ENCODE measurements at places on chromosomes 6 and 20. TPM values are rescaled to one million over a fixed set of nuclear protein-coding genes. Genes with fewer than 3 reads are reported as not detected.

DNA sequence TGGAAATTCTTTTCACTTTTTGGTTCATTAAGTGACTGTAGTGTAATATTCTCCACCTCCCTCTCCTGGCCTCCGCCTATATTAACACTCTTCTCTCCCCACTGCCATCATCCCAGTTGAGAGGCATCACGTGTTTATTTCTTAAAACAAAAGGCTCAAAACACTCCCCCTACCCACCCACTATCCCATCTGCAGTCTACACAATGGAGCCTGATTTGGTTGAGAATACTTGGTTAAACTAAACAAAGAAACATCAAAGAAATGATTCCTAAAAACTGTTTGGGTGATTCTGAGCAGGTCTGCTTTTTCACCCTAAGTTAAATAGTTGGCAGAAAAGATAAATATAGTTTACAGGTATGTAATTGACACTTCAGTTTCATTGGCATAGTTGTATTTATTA, 5.9 kb downstream of the TFAP2B start:
- no peaks in the 10 kb centered on the region for H3K36me3 ChIP-seq
- peaks cover 97% of the 10 kb centered on the region for H3K27me3 ChIP-seq
- H3K4me1 ChIP-seq: peaks cover 19% of the 10 kb centered on the region
- no peak for DNase-seq
- no peak overlapping the region for H3K27ac ChIP-seq

GRCh38 chr6:52046456-52046855, 41.0 kb downstream of the PKHD1 start:
- H3K27ac ChIP-seq: no peak overlapping the region
- H3K4me1 ChIP-seq: no peaks in the 10 kb centered on the region
- no peak overlapping the region for H3K4me3 ChIP-seq
- DNase-seq: no peak
- H3K27me3 ChIP-seq: no peaks in the 10 kb centered on the region

GRCh38 chr6:7886132-7886531, 24.5 kb downstream of the TXNDC5 start:
- H3K27ac ChIP-seq: no peak overlapping the region
- peaks cover 62% of the 10 kb centered on the region for H3K36me3 ChIP-seq
- peaks cover 16% of the 10 kb centered on the region for H3K4me1 ChIP-seq
- no peaks in the 10 kb centered on the region for H3K27me3 ChIP-seq

GRCh38 chr6:131216246-131216645, 81.0 kb downstream of the AKAP7 start:
- no peaks in the 10 kb centered on the region for H3K27me3 ChIP-seq
- peaks cover 17% of the 10 kb centered on the region for H3K4me1 ChIP-seq
- peaks cover 5% of the 10 kb centered on the region for H3K36me3 ChIP-seq
- DNase-seq: no peak

- H3K27me3 ChIP-seq: peaks cover 34% of the 10 kb centered on the region
- no peak for DNase-seq
- H3K4me3 ChIP-seq: no peak overlapping the region
- peaks cover 3% of the 10 kb centered on the region for H3K4me1 ChIP-seq
- no peak overlapping the region for H3K27ac ChIP-seq
- H3K36me3 ChIP-seq: no peaks in the 10 kb centered on the region
Observed at GRCh38 chr6:151497905-151498304, 4.1 kb downstream of the CCDC170 start.

DNA sequence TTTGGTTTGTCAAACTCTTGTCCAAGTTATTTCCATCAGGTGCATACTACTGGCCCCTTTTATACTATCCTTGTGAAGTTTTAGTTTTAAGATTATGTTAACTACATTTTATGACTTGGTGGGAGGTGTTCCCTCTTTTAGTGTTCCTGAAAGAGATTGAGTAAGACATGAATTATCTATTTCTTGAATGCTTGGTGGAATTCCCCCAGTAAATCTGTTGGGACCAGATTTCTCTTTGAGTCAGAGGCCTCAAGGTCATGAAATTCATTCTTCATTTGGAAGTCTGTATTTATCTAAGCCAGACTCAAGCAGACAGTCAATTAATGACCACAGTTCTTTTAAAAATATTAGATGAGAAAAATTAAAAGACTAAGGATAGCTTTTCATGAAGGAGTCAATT, 81.3 kb downstream of the MOXD1 start:
- no peak for DNase-seq
- H3K27ac ChIP-seq: no peak overlapping the region
- H3K36me3 ChIP-seq: peaks cover 10% of the 10 kb centered on the region
- no peak overlapping the region for H3K4me3 ChIP-seq
- no peaks in the 10 kb centered on the region for H3K27me3 ChIP-seq

DNA sequence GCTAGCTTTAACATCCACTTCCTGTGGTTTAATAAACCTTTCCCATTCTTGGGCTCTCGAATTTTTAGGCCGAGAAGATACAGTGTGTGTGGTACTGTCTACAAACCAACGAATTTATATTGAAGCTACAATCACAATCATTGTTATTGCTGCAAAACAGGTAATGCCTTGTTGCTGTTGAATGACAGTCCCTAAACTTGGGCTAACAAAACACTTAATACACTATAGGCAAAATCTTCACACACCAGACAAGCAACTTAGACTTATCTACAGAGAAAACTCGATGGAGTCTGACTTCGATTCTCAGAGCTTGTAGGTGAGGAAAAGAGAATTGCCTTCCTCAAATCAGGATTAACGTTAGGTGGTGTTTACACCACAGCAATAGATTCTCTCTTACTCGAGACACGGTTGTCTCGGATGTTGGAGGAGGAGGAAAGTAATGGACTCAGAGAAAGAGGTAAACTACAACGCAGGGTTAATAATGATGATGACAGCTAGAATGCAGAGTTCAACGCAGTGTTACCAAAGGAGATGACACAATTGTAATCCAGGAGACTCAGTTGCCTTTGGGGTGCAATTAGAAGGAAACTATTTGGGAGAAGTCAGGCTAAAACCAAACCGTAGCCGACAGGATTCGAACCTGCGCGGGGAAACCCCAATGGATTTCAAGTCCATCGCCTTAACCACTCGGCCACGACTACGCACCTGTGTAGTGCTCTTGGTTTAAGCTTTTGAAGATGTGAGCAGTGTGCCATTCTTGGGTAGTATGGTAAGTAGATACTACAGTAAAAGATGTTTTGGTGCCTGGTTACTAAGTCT, 32.5 kb upstream of the ZNF184 start:
- peaks cover 4% of the 10 kb centered on the region for H3K4me1 ChIP-seq
- no peak for DNase-seq
- H3K27me3 ChIP-seq: peaks cover 33% of the 10 kb centered on the region
- H3K36me3 ChIP-seq: no peaks in the 10 kb centered on the region

DNA sequence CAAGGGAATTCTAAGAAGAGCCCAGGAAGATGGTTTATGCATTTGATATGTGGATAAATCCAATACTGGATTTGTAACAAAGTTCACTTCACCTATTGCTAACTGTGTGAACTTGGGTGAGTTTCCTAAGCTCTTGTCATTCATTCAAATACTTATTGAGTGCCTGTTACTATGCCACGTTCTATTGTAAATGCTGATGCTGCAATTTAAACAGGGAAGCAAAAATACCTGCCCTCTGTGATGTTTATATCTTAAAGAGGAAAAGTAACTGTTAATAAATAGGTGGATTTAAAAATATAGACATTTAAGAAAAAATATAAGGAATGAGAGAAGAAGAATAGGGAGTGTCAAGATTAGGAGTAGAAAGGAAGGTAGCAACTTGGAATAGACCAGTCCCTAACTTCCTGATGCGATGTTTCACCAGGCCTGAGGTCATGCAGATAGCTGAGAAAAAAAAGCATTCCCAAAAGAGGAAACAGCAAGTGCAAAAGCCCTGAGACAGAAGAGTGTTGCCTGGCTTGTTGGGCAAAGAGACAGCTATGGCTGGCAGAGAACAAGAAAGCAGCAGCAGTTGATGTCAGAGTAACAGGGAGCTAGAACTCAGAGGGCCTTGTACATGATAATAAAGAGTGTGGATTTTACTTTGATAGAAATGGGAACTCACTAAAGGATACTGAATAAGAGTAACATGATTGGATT, 54.3 kb upstream of the TCF21 start:
- H3K4me3 ChIP-seq: no peak overlapping the region
- no peak for DNase-seq
- peaks cover 3% of the 10 kb centered on the region for H3K4me1 ChIP-seq
- H3K27ac ChIP-seq: no peak overlapping the region
- peaks cover 9% of the 10 kb centered on the region for H3K27me3 ChIP-seq

DNA sequence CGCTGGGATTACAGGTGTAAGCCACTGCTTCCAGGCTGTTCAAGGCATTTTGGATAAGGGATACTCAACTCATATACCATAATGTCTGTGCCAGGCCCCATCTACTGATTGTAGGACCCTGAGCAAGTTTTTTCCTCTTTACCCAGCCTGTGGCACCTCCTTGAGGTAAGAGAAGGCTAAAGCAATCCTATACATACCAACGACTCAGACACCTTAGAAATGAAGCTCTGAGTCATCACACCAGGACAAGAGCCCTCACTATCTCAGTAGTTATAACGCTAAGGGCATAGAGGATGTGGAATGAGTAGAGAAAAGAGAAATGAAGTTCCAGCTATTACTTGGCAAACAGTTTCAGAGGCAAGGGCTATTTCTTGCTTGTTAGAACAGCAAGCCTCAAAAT, 16.9 kb downstream of the NDRG3 start:
- no peaks in the 10 kb centered on the region for H3K36me3 ChIP-seq
- H3K4me1 ChIP-seq: peaks cover 2% of the 10 kb centered on the region

DNA sequence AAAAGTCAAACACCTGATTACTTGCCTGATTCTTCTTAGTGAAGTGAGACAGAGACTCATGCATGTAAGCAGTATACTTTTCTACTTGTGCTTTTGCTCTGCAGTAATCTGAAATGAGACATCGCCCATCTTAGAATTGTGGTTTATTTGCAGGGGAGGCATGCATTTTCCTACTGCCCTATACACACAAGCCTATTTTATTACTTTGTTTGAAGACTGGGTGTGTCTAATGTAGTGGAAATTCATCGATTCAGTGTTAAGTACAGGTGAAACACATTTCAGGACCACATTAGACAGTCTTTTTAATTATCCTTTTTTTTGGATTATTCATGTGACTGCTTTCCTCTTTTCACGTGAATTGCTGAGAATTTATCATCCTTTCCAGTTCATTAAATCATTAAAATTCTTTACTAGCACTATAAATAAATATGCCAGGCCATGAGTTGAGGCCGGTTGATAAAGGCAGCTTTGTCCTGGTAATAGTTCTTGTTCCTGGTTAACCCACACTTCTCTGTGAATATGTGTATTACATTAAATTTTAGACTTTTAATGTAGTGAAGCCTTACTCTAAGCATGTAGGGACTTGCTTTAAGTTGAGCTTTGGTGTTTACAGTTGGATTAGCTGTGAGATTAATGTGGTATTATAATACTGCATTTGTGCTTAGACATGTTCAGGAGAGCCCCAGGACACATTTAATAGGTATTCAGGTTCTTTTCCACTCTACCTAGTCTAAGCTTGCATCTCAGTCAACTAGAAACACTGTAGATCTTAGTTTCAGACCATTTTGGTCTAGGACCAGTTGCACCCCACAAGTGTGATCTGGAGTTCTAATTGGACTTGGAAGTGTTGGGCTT, 10.8 kb upstream of the BTBD3 start:
- H3K4me3 ChIP-seq: no peak overlapping the region
- peaks cover 34% of the 10 kb centered on the region for H3K4me1 ChIP-seq
- H3K36me3 ChIP-seq: peaks cover 11% of the 10 kb centered on the region
- no peaks in the 10 kb centered on the region for H3K27me3 ChIP-seq
- DNase-seq: no peak

DNA sequence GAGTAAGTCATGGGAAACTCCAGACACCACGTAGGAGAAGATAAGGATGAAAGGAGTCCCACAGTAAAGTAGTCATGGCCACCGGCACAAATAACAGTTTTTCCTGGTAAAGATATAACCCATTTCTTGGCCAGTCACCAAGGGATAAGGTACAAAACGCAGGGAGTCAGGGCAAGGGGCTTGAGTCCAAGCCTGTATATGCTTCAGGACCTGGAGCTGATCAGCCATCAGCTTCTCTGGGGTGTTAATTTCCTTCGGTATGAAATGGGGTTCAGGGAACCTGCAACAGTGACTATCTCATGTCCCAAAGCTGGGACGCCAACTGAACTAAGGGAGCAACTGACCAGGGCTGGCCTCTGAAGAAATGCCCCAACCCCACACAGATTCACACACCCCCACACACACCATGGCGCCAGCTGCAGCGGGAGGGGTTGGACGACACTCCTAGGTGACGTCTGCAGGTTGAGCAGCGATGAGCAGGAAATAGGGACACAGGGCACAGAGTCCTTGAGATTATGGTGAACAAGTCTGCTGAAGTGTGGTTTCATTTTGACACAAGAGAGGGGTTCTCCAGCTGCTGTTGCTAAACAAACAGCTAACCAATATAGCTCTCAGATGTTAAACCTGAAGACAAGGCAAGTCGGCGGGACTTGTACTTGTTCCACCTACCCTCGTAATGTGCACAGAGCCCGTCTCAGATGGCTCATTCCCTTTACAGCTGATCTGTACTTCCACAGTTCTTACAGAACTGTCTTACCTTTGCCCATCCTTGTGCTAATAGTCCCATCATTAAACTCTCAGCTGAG, 7.4 kb upstream of the ADTRP start:
- no peak overlapping the region for H3K27ac ChIP-seq
- H3K27me3 ChIP-seq: no peaks in the 10 kb centered on the region
- no peak overlapping the region for H3K4me3 ChIP-seq
- H3K36me3 ChIP-seq: no peaks in the 10 kb centered on the region
- H3K4me1 ChIP-seq: no peaks in the 10 kb centered on the region

DNA sequence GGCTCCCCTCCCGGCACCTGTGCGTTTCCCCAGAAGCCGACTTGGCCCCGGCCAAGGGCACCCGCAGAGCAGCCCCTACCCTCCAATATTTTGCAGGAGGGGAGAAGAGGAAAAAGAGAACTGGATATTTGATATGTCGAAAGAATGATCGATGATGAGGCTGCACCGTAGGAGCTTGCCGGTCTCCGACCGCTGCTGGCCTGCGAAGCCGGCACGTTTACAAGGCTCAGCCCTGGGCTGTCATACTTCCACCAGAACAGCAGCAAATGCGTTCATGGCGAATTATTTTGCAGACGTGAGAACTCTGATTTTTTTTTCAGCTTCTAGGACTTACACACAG, 296.7 kb downstream of the TFAP2C start:
- no peaks in the 10 kb centered on the region for H3K36me3 ChIP-seq
- H3K4me3 ChIP-seq: peak overlapping the region; percentile 52
- no peak overlapping the region for H3K27ac ChIP-seq
- peaks cover 3% of the 10 kb centered on the region for H3K4me1 ChIP-seq
- DNase-seq: no peak
- peaks cover 97% of the 10 kb centered on the region for H3K27me3 ChIP-seq

DNA sequence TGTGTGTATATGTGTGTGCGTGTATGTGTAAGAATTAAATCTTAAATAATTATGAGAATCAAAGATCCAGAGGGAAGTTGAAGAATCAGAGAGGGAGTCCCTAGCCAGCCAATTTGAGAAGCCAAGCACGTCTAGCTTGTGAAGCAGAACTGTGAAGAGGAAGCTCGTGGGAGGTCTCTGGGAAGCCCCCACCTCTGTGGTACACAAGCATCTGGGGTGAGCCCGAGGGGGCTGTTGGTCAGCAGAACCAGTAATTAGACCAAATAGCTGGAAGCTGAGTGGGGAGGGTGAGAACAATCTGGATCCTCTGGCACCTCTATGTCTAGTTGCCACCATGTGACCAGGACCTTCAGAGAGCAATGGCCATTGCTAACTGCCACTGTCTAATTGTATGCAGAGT, 310.0 kb upstream of the PRND start:
- peaks cover 2% of the 10 kb centered on the region for H3K27me3 ChIP-seq
- H3K4me3 ChIP-seq: no peak overlapping the region
- H3K4me1 ChIP-seq: no peaks in the 10 kb centered on the region
- no peak overlapping the region for H3K27ac ChIP-seq
- no peaks in the 10 kb centered on the region for H3K36me3 ChIP-seq

HLA-DOB gene
- not detected for total RNA-seq

FRK gene
- total RNA-seq: 8.6 TPM

CLPSL2 gene
- not detected for total RNA-seq

SRXN1 gene
- total RNA-seq: 13.8 TPM

ERVFRD-1 gene
- not detected for total RNA-seq
